ENCODE measurements at places on chromosomes 2 and 18.

- DNase-seq = no peak
Measured at GRCh38 chr2:139836769-139837168, 1056.6 kb upstream of the NXPH2 start.

DNA sequence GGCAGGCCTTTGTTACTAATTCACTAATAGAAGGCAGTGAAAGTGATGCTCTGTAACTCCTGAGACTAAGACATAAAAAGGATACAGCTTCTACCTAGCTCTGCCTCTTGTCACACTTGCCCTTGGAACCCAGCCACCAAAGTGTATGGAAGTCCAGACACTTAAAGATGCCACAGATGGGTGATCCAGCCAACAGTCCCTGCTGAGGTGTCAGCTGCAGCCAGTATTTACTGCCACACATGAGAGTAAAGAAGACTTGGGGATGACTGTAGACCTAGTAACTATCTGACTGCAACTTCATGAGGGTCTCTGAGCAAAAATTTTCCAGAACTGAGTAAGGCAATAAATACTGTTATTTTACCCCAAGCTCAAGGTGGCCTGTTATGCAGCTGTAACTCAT is 8.8 kb downstream of the IMMT start:
- DNase-seq = no peak

GRCh38 chr2:201932511-201932910 is 101.1 kb upstream of the FZD7 start:
- DNase-seq = no peak

DNA sequence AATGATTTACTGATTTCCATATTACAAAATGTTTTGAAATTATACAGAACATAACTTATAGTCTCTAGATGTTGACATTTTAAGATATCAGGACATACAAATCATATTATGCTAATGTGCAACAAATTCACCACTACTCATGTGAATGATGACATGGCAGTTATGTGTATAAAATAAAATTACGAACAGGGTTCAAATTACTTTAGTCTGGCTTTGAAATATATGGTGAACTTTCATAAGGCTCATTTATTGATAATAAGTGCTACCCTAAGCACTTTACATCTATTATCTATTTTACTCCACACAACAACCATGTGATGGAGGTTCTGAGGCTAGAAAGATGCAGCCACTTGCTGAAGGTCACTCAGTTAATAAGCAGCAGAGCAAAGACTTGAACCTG is 62.8 kb downstream of the PDE11A start:
- no peak for DNase-seq

DNA sequence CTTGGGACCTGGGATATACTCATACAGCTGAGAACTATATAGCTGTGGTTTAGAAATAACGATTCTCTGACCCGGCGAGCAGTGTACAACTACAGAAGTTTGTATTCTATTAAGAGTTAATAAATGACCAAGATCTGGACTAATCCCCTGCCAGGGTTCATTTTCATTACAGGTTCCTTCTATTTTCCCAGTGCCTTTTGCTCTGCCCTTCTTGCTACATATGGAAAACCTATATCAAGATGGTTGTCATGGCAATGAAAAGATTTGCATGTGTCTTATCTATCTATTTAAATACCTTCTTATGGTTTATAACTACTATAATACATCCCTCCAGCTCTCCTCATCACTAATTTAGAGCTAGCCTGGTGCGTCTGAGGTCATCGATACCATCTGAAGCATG is 965.2 kb downstream of the BCL11A start:
- DNase-seq = no peak

GRCh38 chr2:233060501-233060979 is 398 bp downstream of the INPP5D start:
- no peak for DNase-seq

DNA sequence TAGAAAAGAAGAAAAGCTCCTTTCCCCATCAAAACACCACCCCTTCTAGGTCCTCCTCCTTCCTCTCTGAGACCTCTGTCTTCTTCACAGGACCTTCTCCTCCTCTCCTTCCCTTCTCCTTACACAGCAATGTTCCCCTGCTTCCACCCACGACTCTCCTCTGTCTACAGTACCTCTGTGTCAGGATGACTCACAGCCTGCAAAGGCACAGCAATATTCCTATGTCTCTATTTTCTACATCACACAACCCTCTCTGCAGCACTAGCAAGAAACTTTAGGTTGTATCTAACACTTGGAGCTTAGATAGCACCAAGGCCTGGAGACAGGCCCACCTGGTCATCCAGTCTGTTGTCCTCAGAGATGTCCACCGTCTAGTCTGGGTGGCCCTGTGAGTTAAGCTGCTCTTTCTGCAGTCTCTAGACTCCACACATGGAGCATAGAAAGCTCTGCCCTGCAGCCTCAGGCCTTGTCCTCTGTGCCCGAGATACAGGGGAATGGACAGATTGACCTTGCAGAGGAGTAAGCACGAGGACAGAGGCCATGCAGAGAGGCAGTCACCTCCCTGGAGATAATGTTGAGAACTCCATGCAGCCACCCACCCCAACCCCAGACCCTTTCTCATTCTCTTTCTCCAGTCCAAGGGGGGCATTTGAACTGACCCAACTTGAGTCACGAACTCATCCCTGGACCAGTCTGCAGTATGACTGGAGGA is 212.0 kb downstream of the TNS1 start:
- DNase-seq = no peak

GRCh38 chr2:192190474-192190873 is 4.3 kb downstream of the TMEFF2 start:
- DNase-seq = no peak

DNA sequence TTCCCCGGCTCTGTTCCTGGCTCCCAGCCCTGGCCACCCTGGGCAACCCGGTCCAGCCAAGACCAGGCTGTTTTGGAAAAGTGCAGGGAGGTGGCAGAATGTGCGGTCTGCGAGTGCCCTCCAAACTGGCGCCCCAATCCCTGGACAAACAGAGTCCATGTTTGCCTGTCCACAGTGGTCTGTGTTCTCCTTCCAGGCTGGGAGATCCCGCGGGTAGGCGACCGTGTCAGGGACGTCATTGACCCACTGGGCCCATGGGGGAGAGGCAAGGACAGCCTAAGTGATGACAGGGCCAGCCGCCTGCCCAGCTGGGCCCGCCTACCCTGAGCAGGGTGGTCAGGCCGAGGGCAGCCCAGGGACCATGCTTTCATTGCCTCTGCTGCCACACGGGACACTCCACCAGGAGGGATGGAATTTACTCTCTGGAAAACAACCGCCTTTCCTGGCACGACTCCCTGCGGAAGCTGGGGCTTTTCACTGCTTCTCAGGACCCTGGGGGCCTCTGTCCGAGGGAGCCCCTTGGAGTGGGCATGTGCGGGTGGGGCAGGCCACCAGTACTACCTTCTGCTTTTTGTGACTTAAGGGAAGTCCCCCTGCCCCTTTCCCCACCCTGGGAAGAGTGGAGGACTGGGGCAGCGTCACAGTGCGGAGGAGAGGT is 20.1 kb downstream of the CYP26B1 start:
- DNase-seq = no peak

- no peak for DNase-seq
Measured at GRCh38 chr2:226208726-226209125, 590.9 kb downstream of the IRS1 start.

GRCh38 chr18:62023536-62023935 is 130.7 kb upstream of the RNF152 start:
- DNase-seq = no peak

DNA sequence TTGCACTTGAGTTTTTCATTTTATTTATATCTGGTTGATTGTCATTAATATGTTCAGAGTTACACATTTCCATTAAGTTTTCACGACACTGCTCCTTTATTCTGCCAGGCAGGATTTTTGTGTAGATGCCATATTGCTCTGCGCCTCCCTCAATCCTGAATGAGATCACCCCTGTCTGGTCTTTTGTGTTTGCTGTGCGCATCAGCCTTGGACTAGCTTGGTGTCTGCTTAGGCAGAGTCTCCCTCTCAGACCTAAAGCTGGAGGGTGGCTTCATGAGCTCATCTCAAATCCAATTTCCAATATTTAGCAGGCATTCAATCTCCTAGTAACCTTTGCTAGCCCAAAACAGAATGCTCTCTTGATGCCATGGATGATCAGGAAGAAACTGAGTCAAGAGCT is 137.4 kb downstream of the SMAD7 start:
- DNase-seq = no peak

DNA sequence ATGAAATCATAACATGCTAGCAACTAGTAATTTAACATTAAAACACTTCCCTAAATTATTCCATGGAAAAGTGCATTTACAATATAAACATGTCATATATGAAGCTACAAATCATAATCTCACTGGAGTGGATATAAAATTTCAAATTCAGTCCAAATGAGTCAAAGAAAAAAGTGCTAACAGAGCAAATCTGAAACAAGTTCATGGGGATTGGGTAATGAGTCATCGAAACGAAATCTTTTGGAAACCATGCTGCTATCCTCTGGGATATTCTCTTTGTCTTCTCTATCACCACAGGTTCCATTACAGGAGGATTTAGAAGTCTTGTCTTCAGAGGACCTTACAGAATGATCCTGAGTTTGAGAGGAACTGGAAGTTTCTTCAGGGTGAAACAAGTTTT is 34.1 kb downstream of the STK17B start:
- DNase-seq = no peak

DNA sequence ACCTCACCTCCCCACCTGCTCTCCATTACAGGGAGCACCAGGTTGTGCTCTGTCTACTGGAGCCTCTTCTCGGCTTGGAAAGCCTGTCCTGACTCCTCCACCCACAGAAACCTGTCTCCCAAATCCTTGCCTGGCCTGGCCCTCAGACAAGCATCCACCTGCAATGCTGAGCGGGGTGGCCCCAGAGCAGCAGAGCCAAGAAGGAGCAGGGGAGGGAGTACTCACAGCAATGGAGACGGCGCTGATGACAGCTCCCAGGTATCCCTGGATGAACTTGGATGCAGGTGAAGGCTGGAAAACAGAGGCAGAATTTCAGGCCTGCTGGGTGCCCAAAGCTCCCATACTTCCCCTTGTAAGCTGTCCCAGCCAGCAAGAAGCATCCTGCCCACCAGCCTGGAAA is 72.8 kb downstream of the SFXN5 start:
- no peak for DNase-seq

DNA sequence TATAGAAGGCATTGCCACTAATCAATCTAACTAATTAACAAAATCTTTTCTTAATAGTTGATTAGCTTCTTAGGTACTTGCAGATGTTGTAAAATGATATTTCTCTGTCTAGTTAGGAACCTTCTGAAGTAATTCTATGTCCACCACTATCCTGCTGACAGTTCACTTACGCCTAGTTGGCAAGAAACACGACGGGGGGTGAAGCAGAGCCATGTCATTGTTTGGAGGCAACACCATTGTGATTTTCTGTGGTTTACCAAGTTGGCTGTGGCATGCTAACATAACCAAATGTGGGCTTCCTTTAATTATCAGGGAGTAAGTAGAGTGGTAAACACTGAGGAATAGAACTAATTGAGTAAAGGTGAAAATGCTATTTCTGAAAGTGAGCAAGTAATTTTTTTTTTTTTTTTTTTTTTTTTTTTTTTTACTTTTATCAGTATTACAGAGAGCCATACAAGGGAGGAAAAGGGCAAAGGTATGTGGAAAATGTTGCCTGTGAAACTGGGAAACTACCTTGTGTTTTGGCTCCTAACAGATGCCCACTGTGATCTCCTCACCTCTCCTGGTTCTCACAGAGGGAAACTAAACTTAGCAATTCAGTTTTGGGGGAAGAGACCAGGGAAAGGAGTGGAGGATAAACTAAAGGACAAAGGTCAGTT is 126.8 kb downstream of the MEIS1 start:
- no peak for DNase-seq

DNA sequence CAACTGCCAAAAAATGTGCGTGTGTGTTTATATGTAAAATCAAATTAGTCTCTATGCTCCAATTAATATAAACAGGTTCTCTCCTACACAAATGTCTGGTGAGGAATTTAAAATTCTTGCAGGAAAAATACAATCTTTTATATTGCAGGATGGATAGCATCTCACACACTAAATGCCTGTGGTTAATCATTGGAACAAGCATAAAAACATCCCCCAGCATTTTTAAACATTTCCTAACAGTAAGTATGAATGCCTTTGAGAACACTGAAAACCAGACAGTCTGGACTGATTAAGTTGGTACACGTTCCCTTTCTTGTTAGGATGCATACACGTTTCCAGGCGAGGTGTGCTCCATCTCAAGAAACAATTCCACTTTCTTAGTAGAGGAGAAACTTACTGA is 29.9 kb upstream of the PDE1A start:
- no peak for DNase-seq

DNA sequence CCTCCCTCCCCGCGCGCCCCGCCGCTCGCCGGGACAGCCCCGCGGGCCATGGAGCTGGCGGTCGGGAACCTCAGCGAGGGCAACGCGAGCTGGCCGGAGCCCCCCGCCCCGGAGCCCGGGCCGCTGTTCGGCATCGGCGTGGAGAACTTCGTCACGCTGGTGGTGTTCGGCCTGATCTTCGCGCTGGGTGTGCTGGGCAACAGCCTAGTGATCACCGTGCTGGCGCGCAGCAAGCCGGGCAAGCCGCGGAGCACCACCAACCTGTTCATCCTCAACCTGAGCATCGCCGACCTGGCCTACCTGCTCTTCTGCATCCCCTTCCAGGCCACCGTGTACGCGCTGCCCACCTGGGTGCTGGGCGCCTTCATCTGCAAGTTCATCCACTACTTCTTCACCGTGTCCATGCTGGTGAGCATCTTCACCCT is 865 bp downstream of the GALR1 start:
- DNase-seq = no peak

DNA sequence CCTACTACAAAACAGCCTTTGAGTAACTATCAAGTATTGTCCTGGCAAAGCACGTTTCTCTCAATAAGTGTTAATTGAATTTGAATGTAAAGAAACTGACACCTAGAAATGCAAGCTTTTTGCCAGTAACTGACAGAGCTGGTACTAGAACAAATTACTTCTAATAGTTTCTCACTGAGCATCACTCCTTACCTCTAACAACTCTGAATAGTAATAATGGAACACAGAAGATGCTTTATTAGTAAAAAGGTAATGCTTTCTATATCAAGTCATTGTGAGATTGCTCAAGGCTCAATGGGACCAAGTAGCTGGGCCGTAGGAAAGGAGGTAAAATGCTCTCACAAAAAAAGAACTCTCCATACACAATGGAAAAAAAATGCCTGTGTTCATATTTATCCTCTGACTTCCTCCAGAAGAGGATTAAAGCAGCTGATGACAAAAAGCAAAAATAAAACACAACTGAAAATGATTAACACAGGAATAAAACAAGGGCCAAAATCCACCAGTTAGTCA is 11.8 kb downstream of the RASGRP3 start:
- DNase-seq = no peak

GRCh38 chr2:192570788-192571187 is 376.1 kb upstream of the TMEFF2 start:
- no peak for DNase-seq

DNA sequence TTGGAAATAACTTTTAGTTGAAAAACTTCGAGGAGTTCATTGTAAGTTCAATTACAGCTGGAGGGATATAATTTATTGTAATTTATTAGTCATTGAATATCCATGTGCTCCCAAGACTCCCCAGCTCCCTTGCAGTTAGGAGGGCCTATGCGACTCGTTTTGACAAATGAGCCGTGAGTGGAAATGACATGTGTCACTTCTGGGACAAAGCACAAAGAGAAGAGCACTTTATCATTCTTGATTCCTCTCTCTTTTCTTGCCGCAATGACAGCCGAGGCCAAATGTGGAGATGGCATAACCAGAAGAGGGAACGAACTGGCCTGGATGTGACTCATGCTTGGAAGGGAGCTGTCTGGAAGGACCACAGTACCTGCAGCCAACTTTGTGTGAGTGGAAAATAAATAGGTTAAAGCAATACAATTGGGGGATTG is 44.2 kb upstream of the ITSN2 start:
- no peak for DNase-seq

GRCh38 chr2:102025583-102026267 is 34.0 kb downstream of the IL1R2 start:
- no peak for DNase-seq

- no peak for DNase-seq
Measured at GRCh38 chr2:58957188-58957840, 716.2 kb upstream of the FANCL start.
